A549 treated with ZK216348 at 1 μM for 4 hours (cell line): ENCODE measurements at places on chromosomes 6 and 20. TPM values are rescaled to one million over a fixed set of nuclear protein-coding genes. Genes with fewer than 3 reads are reported as not detected.

The RAD21L1 gene
- total RNA-seq = not detected in 5 replicates

The DDX43 gene
- total RNA-seq = not detected in 5 replicates

The PLTP gene
- 1.3 to 2.2 TPM (median 1.5 TPM) in 5 replicates for total RNA-seq

The ENPP4 gene
- 0.17 to 0.41 TPM (median 0.24 TPM) in 5 replicates for total RNA-seq

The DEFB132 gene
- not detected in 5 replicates for total RNA-seq

The NKAIN2 gene
- not detected in 5 replicates for total RNA-seq

The GZF1 gene
- 9.3 to 15.1 TPM (median 11.6 TPM) in 5 replicates for total RNA-seq

The HLA-DPA1 gene
- total RNA-seq = 0.05 TPM in 1 of 5 replicates, not detected in the others

The ELOVL2 gene
- 3.6 to 7.5 TPM (median 6.7 TPM) in 5 replicates for total RNA-seq
